ENCODE measurements at places on chromosomes 1 and 21. TPM values are rescaled to one million over a fixed set of nuclear protein-coding genes. Genes with fewer than 3 reads are reported as not detected.

DNA sequence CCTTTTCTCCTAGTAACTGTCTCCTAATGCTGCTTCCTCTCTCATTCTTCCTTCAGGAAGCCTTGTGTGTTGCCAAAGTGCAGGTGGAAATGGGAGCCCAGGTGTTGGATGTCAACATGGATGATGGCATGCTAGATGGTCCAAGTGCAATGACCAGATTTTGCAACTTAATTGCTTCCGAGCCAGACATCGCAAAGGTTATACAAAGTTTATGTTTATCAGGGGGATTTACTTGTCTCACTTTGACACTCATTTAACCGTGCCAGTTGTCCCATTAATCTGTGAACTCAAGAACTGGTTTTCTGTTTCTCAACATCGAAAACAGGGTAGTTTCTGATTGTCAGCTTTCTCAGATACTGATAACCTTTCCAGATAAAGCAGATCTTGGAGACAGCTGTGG is 40.4 kb downstream of the MTR start:
- no peak overlapping the region for H3K4me3 ChIP-seq
- no peak overlapping the region for H3K27ac ChIP-seq
- H3K27me3 ChIP-seq, result no peaks in the 10 kb centered on the region
- no peaks in the 10 kb centered on the region for H3K4me1 ChIP-seq

DNA sequence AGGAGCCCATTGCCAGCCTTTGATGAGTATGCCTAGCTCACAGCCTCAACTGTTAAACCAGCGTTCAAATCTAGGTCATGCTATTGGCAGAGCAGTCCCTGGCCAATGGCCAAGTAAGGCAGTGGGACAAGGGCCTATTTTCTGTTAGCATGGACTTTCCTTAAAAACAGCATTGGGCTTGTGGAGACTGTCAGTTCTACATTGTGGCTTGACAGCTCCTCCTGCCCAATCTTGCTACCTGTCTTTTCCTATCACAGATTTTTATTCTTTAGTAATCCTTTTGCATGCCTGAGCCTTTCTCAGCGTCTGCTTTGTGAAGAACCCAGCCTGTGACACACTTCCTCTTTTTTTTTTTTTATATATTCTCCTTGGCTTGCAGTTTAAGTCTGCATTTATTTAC is 56.4 kb downstream of the DIP2A start:
- peaks cover 25% of the 10 kb centered on the region for H3K36me3 ChIP-seq
- no peak overlapping the region for H3K4me3 ChIP-seq
- DNase-seq, result peak; percentile 73
- no peak overlapping the region for H3K27ac ChIP-seq
- no peaks in the 10 kb centered on the region for H3K27me3 ChIP-seq
- H3K4me1 ChIP-seq, result peaks cover 14% of the 10 kb centered on the region

DNA sequence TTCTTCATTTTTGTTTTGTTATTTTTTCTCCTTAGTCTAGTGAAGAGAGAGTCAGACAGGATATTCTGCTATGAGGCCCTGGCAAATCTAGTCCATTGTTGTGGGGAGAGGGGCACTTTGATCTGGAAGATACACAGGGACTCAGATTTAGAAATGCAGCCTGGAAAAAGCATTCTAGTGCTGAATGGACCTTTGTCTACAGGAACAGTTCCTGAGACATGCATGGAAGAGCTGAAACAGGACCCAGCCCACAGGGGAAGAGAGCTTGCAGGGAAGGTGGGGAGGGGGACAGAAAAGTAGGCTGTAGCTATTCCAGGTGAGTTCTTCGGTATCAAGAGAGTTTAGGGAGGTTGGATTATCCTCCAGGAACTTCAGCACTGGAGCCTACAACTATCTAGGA is 98.5 kb downstream of the AKT3 start:
- peaks cover 8% of the 10 kb centered on the region for H3K4me1 ChIP-seq
- DNase-seq, result no peak
- no peaks in the 10 kb centered on the region for H3K27me3 ChIP-seq
- H3K27ac ChIP-seq, result no peak overlapping the region
- H3K36me3 ChIP-seq, result no peaks in the 10 kb centered on the region

Gene ZMPSTE24
- 51.0 TPM for total RNA-seq

Gene IL24
- total RNA-seq, result 2.0 TPM
